ENCODE measurements at places on chromosomes 7 and 10.

DNA sequence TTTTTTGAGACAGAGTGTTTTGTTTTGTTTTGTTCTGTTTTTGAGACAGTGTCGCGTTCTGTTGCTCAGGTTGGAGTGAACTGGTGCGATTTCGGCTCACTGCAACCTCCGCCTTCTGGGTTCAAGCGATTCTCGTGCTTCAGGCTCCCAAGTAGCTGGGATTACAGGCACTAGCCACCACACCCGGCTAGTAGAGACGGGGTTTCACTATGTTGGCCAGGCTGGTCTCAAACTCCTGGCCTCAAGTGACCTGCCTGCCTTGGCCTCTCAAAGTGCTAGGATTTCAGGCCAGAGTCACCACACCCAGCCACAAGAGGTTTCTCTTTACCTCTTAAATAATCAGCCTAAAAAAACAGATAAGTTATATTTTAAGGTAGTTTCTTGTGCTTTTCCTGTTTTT, 8.7 kb upstream of the ARHGAP12 start:
- DNase-seq, result peak; percentile 51

GRCh38 chr10:62014510-62014909, 113.0 kb downstream of the ARID5B start:
- no peak for DNase-seq

- no peak for DNase-seq
Measured at GRCh38 chr7:33072471-33072870, 9.9 kb upstream of the NT5C3A start.

- DNase-seq, result no peak
Measured at GRCh38 chr10:79268742-79269141, 78.5 kb upstream of the PPIF start.

- DNase-seq, result no peak
Measured at GRCh38 chr7:94297397-94297838, 97.3 kb upstream of the COL1A2 start.

GRCh38 chr7:42071372-42072261, 165.4 kb downstream of the GLI3 start:
- DNase-seq, result peak; percentile 13

GRCh38 chr7:130733931-130734814, at the start of gene KLF14:
TSS of gene KLF14 (minus strand) at chr7:130734207. CDS start at chr7:130734033, 174 bp downstream.
- peak; percentile 70 for DNase-seq

DNA sequence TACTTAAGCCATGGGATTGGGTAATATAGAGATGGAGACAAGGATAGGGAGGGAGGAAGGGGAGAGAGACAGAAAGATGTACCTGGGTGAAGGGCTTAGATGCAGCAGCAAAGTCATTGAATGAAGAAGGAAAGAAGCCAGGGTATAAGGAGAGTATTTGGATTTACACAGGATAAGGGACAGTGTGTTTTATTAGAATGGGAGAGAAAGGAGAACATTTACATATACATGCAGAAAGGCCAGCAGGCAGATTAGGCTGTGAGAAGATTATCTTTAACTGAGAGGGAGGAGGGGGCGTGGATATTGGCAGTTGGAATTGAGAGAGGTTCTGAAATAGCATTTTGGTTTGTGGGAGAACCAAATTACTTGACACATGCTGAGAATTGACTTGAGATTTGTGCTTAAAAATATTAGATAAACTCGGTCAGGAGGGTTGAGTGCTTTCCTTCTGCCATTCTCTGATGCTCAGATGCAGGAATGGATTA, 161.5 kb upstream of the ZNF804B start:
- no peak for DNase-seq

DNA sequence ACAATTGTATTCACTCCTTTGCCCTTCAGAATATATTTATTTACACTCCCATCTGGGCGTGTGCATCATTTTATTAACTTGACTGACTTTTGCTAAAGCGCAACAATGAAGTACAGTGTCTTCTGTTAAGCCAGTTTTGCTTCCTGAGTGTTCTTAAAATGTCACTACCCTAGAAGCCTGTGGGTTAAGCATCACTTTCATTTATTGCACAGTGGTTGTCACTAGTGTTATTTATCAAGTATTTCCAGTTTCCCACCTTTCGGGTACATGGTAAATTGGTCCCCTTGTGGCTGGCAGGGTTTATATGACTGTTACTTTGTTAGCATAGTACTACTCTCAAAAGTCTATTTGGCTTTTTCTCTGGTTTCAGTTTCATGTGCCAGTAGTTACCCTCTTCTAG, 3.3 kb downstream of the HILPDA start:
- DNase-seq, result no peak

- no peak for DNase-seq
Measured at GRCh38 chr10:122363722-122364463, 10.6 kb upstream of the PLEKHA1 start.

GRCh38 chr10:69364232-69364940, 52.3 kb downstream of the TACR2 start:
- DNase-seq, result no peak

DNA sequence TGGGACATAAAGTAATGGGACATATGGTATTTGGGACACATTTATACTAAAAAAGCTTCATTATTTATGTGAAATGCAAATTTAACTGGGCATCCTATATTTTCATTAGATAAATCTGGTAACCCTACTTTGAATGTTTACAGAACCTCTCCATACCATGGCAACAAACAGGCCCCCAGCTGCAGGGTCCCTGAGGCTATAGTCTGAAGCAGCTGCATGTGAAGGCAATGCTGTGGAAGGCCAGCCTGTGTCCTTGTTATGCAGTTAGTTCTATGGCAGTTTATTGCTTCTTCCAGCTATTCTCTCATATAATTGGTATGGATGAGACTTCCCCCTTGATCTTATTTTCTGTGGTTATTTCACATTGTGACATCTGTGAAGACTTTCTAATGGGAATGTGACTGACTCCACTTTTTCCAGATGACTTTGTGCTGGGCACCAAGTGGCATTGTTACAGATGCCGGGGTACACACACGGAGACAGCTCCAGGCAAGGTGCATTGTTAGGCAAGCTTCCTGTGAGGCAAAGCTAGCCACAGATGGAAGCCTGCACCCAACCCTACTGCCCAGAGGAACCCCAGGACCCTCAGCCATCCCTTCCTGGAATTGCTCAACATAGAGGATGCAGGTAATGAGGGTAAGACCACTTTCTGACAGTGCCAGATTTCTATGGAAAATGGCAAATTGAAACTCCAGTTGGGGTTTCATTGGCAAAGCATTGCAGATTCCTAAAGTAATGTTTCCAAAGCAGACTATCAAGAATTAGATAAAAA, 49.5 kb upstream of the ADAM12 start:
- DNase-seq, result peak; percentile 30

DNA sequence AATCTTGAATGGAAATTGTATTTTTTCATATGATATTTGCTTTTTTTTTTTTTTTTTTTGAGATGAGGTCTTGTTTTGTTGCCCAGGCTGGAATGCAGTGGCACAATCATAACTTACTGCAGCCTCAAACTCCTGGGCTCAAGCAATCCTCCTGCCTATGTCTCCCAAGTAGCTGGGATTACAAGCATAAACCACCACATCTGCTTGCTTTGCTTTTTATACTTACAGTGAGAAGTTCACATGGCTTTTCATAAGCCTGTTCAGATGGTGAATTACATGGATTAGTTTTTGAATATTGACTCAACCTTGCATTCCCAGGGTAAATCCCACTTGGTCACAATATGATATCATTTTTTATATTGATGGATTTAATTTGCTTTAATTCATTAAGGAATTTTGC, 22.0 kb downstream of the LRRD1 start:
- no peak for DNase-seq

- DNase-seq, result no peak
Measured at GRCh38 chr10:75065076-75065475, 46.4 kb upstream of the SAMD8 start.

DNA sequence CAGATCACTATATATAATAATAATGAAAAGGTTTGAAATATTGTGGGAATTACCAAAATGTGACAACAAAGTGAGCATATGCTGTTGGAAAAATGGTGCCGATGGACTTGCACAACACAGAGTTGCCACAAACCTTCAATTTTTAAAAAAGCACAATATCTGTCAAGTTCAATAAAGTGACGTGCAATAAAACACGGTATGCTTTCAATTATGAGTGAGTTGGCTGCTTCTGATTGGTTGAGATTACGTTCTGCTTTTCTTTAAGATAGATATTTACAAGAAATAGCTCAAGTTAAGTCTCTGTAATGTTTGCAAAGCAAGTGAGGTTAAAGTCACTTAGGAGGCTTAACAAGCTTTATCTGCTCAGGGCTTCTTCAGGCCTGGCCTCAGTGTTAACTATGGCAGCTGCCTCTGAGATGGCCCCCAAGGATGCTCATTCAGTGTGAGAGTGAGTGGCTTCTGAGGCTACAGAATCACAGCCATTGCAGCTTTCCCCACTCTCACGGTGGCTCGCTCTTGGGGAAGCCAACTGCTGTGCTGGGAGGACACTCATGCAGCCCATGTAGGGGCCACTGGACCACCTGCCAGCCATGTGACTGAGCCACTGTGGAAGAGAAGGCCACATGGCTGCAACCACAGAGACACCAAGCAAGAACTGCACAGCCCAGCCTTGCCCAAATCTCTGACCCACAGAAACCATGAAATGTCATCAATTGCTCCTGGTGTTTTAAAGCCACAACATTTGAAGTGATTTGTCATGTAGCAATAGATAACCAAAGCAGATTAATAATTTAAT, 78.3 kb upstream of the TMEM72 start:
- no peak for DNase-seq
